ENCODE measurements at places on chromosomes 3 and 15.

DNA sequence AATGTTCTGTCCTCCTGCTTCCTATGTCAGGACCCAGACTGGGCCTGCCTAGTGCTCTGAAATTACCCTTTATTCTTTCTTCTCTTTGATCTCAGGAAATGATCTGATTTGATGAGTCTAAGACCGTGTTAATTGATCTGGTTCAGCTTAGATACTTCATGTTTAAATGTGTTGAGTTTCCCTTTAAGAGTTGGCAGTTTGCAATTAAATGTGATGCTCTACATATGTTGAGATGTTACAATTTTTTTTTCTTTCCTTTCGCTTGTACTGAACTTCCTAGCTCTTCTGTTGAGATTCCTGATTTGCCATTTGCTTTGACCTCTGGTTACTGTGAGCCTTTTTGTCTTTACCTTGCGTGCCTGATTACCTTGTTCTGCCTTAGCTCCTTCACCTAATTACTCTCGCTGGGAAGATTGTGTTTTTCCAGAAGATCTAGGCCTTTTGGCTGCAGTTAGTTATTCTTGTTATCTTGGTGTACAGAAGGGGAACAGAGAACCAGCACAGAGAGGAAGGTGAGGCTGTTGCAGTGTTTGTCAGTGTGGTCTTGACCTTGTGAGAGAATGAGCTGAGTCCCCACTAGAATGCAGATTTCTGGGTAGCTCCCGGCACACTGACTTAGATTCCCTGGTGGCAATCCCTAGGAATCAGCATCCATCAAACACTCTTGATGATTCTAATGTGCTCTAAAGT, 203.6 kb downstream of the EDEM1 start:
- DNase-seq: no peak

DNA sequence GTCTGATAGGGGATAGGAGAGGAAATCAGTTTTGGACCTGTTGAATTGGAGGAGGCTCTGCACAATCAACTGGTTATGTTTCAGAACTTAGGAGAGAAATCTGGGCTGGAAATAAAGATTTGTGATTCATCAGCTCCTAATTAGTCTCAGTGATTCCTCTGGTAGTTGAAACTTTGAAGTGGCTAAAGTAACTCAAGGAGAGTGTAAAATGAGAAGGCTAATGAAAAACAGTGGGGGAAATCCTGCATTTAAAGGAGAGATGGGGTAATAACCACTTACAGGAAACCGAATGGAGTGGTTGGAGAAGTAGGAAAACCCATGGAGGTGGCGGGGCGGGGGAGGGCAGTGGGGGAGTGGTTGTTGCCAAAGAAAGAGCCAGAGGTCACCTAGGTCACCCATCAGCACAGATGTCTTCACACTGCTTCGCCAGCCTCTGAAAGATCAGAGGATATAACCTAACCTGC, 32.6 kb downstream of the MAP2K5 start:
- DNase-seq: peak; percentile 51

- no peak for DNase-seq
Measured at GRCh38 chr3:146159037-146159436, 1.9 kb downstream of the PLOD2 start.

DNA sequence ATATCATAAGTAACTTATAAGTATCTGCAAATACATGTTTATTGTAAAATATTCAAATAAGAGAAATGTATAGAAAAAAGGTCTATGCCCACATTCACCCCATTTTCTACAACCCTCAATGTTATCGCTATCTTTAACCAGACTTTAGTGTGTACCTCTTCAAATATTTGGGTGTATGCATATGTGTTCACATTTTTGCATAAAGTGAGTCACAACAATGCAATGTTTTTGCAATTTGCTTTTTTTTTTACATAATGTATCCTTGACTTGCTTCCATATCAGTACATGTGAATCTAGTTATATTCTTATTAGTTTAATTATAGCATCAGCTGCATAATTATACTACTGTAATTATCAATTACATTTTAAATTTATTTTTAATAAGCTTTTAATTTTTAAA, 117.3 kb upstream of the LYSMD4 start:
- no peak for DNase-seq

DNA sequence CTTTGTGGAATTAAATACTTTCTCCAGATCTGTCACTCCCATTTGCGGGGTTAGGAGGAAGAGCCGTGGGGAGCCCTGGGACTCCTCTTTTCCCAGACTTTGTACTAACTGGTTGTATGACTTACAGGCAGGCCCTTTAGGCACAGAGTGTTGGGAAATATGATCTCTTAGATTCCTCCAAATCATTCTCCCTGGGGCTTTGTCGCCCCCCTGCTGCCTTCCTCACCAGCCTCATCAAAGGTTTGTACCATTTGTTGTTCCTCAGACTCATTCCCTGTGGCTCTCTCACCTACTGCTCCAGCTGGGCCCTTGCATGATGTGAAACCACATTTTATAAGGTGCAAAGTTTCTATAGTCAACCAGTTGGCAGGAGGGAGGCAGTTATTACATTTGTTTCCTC, 56.4 kb downstream of the CRYGS start:
- DNase-seq: no peak

DNA sequence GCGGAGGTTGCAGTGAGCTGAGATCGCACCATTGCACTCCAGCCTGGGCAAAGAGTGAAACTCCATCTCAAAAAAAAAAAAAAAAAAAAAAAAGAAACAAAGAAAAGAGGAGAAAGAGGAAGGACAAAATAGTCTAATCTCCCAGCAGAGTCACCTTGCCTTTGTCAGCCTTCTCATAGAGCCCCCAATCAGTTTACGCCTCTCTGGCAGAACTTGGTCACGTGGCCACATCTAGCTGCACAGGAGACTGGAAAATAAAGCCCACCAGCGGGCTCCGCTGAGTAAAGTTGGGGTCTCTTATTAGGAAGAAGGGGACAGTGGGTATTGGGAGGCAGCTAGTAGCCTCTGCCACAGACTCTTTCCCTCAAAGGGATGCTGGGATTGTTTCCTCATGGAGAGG, 41.9 kb downstream of the USP13 start:
- DNase-seq: no peak

GRCh38 chr15:69135499-69135898, 24.9 kb upstream of the GLCE start:
- no peak for DNase-seq

DNA sequence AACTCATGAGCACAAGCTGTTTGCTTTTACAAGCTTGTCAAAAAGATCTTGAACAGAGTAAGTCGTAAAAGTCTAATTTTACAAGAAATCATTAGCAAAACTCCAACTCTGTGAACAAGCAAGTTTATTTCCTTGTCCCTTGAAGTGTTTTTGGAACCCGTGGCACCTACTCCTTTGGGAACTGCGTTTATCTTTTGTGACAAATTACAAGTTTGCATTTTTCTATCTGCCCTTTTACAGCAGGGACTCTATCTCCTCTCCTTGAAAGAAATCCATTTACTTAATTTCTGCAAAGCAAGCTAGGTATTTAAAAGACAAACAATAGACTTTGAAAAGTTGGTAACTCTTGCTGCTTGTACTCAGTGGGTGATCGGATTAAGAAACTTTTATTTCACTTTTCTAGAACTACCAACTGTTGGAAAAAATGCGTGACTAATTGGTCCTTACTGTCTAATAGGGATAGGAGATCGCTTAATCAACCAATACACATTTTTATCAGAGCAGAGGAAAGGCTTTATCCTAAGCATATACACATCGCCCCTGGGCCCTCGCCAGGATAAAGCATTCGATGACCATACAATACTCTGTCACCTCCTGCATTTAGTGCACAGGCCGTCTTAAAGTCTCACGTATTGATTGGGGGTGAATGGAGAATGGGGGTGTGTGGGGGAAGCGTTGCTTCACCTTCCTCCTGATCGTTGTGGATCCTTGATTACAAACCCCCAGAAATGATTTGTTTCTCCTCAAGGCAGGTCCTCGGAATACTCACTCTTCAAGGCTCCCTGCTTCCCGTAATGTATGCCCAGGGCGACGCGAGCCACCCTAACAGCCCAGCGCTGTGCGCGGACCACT, 1.7 kb downstream of the PRTG start:
- DNase-seq: peak; percentile 61

DNA sequence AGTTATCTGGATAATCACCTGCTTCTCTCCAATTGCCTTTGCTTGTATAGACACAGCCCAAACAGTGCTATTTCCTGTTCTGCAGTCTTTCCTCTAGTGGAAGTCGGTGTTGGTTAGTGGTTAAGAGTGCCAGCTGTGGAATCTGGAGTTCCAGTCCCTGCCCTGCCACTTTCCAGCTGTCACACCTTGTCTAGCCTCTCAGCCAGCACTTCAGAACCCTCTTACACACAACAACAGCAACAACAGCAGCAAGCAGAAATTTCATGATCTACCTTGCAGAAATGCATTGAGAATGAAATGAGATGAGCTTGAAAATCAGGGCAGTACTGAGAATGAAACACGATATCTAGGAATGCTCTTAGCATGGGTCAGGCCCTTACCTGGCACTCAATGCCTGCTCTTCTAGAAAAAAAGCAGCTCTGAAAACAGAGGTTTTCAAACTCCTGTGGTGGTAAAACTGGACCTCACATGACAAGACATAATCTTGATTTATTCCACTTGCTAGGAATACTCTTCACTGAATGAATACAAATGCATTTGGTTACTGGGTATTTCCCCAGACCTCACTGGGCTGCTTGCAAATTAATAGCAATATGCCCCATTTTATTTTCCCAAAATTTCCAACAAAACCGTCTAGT, 3.3 kb upstream of the WNT5A start:
- DNase-seq: no peak

GRCh38 chr3:128867200-128868125, 12.0 kb upstream of the ACAD9 start:
- no peak for DNase-seq

DNA sequence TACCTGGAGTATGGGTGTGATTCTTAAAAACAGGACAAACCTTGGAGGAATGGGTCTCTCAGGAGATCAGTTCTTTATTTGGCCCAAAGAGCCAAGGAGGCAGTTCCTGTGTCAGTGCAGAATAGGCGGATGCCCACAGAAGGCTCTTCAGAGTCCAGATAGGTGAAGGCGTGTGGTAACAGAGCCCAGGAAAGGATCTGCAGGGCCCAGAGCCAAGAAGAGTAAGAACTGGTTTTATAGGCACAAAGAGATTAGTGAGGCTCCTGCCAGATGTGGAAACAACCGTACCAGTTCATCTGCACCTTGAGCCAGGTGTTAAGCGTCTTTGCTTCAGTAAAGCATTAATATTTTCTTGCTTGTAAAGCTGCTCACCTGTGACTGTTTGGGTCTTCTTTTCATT, 140.1 kb upstream of the BFSP2 start:
- DNase-seq: no peak

DNA sequence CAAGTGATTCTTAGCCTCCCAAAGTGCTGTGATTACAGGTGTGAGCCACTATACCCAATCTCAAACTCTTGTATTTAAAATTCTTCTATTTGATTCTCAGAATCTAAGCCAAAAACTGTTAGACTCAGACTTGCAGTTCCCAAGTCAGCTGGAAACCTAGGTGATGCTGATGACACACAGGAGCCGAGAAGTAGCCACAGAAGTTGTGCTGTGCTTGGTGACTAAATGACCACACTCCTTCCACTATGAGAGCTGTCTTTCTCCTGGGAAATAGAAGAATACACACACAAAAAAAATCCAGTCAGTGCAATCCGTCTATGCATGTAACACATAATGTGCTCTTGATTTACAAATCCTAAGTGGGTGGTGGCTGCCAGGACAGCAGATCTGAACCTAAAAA, 33.9 kb downstream of the ILDR1 start:
- no peak for DNase-seq

DNA sequence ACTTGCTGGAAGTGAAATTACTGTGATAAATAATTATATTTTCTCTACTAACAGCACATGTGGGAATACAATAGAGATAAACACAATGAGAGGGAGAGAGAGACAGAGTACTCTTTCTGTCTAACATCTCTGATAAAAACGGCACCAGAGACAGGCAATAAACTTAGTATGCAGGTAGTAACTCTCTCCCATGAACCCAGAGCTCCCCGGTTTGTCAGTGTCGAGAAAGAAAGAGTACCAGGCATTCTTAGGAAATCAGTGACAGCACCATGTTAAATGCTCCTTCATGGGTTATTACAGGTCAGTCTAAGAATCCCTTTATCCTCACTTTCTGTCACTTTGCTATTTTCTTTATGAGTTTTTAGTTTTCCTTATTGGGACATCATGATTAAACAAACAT, 110.7 kb upstream of the EPHA3 start:
- DNase-seq: no peak

DNA sequence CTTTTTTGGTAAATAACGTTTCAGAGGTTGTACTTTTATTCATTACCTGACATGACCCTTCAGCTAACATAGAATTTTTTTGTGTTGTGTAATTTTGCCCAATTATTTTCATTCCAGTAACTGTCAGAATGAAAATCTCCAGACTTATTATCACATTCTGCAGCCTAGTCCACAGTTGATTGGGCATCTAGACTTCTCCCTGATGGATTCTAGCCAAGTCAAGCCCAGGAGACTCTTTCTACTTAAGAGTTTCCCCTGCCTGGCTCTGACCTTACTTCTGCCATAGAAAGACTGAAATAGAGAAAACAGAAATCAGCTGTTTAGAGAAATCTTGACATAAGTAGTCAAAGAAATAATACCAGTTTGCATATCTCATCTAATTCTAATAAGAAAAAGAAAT, 82.9 kb upstream of the CDAN1 start:
- no peak for DNase-seq

GRCh38 chr15:68034719-68035293, 19.3 kb upstream of the PIAS1 start:
- no peak for DNase-seq

DNA sequence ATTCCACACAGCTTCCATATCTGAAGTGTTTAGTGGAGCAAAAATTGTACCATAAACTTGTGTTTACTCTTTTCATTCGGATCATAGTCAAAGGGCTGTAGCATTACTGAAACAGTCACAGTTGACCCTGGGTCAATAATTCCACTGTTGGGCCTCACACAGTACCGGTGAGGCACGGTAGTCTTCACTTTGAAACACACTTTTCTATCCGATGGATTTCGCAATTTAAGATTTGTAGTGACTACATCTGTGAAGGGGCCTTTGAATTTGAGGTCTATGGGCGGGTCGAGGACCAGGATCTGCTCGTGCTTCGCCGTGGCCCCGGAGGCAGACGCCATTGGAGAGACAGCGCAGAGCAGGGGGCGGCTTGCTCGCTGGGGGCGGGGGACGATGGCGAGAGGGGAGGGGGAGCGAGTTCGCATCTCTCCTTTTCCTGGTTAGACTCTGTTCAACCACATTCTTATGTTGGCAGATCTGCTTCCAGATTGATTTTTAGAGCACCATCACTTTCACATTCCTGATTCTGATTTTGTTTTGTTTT, 19.8 kb downstream of the RLBP1 start:
- no peak for DNase-seq

GRCh38 chr15:33226559-33227181, 32.2 kb upstream of the FMN1 start:
- DNase-seq: no peak

GRCh38 chr3:44584646-44585501, at the start of gene ZNF660:
Gene ZNF660 (plus strand): TSS chr3:44584964. CDS start chr3:44594194, 9,230 bp downstream.
- peak; percentile 91 for DNase-seq

- no peak for DNase-seq
Measured at GRCh38 chr3:4818986-4819693, 160.1 kb upstream of the BHLHE40 start.

GRCh38 chr3:170558427-170558826, 27.4 kb downstream of the SLC7A14 start:
- DNase-seq: no peak

GRCh38 chr15:82892573-82892972, 59.9 kb downstream of the HOMER2 start:
- no peak for DNase-seq
